ENCODE measurements at places on chromosomes 6 and 20.
A peak's percentile ranks its signal among the peaks of the same experiment; 100 is the strongest.

DNA sequence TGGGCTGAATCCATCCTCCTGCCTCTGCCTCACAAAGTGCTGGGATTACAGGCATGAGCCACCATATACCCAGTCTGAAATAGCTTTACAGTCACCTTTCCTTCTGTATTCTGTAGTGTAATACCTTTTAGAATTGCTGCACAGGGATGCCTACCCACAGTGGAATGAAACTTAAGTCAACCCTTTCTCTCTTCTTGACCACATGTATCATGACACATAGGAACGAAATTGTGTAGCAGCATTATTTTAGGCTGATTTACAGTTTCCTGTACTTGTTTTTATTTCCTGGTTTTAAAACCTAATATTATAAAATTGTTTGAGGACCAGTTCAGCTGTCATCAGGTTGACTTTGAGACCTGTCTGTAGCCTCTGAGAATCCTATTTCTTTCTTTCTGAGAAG is 297.8 kb downstream of the ZFAND3 start:
- H3K27ac ChIP-seq = no peak overlapping the region
- no peaks in the 10 kb centered on the region for H3K36me3 ChIP-seq
- no peaks in the 10 kb centered on the region for H3K27me3 ChIP-seq
- DNase-seq = no peak
- H3K4me3 ChIP-seq = no peak overlapping the region

- no peak overlapping the region for H3K4me3 ChIP-seq
- peaks cover 27% of the 10 kb centered on the region for H3K4me1 ChIP-seq
- H3K27ac ChIP-seq = peak overlapping the region; percentile 54
- no peaks in the 10 kb centered on the region for H3K36me3 ChIP-seq
- no peak for DNase-seq
Observed at GRCh38 chr6:132413499-132413802, 12.2 kb upstream of the MOXD1 start.

DNA sequence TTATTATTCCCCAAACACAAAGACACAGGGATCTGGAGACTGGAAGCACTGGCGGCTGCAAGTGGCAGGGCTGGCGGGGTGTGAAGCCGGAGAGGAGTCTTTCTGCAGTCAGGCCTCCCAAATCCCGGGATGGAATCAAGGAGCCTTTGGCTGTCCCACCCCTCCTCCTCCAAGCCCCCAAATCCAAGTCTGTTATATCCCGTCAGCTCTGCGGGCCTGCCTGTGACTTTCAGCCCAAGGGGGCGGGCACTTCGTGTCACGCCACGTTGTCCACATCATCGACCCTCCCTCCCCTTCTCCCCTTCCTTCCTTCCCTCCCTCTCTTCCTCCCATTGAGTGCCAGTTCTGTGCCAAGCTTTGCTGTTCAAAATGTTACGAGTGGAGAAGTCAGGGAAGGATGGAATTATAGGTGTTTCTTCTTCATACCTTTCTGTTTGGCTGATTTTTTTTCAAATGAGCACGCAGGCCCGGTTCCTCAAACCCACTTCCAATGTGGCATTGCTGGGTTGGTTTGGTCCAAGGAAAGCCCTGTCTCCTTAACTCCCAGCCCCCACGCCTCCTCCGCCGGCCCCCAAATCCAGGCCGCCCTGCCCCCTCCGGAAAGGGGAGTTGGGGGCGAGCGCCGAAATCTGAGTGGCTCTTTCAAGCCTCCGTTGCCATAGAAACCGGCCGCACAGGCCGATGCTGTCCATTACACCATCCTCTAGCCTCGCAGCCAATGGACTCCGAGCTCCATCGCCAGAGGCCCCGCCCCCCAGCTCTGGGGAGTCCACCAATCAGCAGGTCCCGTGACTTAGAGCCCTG is 12.7 kb downstream of the ZCCHC3 start:
- H3K36me3 ChIP-seq = no peaks in the 10 kb centered on the region
- H3K27me3 ChIP-seq = no peaks in the 10 kb centered on the region
- H3K4me3 ChIP-seq = peak overlapping the region; percentile 78
- peak overlapping the region; percentile 98 for H3K27ac ChIP-seq
- DNase-seq = peak; percentile 99
- peaks cover 16% of the 10 kb centered on the region for H3K4me1 ChIP-seq

DNA sequence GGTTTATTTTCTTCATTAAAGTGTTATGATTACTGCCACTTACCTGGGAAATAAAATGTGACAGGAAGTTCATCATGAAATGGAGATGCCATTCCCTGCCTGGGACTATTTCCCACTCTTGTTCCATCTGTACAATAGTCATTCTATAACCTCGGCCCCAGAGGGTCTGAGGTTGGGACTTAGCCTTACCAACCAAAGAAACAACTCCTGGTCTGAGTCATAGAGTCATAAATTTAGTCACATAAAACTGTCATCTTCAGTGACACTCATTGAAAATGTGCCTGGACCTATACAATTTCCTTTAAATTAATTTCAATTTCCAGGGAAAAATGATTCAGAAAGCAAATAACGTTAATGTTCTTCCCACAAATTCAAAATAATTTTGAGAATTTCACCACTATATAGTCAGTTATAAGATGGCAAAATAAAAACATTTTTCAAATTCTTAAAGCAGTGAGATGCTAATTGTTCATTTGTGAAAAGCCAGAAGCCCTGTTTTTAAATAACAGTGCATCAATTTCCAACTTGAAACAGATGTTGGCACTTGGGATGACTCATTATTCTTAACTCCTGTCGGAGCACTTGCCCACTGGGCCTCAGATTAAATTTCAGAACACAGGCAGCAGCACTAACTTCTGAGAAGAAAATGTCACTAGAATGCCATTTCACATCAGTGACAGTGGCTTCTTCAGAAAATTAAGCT is 201.2 kb upstream of the SMLR1 start:
- peak overlapping the region; percentile 6 for H3K27ac ChIP-seq
- H3K27me3 ChIP-seq = no peaks in the 10 kb centered on the region

GRCh38 chr6:17493286-17493685 is 99.9 kb downstream of the CAP2 start:
- no peaks in the 10 kb centered on the region for H3K36me3 ChIP-seq
- peak overlapping the region; percentile 2 for H3K27ac ChIP-seq
- peak; percentile 79 for DNase-seq
- no peaks in the 10 kb centered on the region for H3K27me3 ChIP-seq
- H3K4me1 ChIP-seq = peaks cover 11% of the 10 kb centered on the region
